Testis (tissue), 5 donors: ENCODE measurements at places on chromosomes 3 and 15. TPM values are rescaled to one million over a fixed set of nuclear protein-coding genes. Genes with fewer than 3 reads are reported as not detected.

GRCh38 chr3:142151828-142152227 is 2.5 kb upstream of the TFDP2 start:
- H3K4me3 ChIP-seq = no peak overlapping the region
- no peak for DNase-seq
- no peaks in the 10 kb centered on the region for H3K36me3 ChIP-seq
- no peaks in the 10 kb centered on the region for H3K27me3 ChIP-seq
- no peaks in the 10 kb centered on the region for H3K4me1 ChIP-seq

DNA sequence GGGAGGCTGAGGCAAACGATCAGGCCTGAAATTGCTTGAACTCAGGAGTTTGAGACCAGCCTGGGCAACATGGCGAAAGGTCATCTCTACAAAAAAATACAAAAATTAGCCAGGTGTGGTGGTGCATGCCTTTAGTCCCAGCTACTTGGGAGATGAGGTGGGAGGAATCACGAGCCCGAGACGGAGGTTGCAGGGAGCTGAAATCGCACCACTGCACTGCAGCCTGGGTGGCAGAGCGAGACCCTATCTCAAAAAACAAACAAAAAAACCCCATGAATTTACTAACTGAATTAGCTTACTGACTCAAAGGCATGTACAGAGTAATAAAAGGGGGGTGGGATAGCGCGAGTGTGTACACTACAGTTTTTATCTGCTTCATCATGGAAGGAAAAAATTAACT is 19.3 kb downstream of the ARF4 start:
- H3K27me3 ChIP-seq = no peaks in the 10 kb centered on the region
- H3K36me3 ChIP-seq = no peaks in the 10 kb centered on the region
- H3K4me1 ChIP-seq = peaks cover 11% of the 10 kb centered on the region
- DNase-seq = no peak
- H3K27ac ChIP-seq = no peak overlapping the region

- DNase-seq = no peak
- no peaks in the 10 kb centered on the region for H3K36me3 ChIP-seq
- H3K4me1 ChIP-seq = peaks cover 9% of the 10 kb centered on the region
- H3K27me3 ChIP-seq = no peaks in the 10 kb centered on the region
Measured at GRCh38 chr3:197028728-197029510, 698 bp downstream of the MELTF start.

DNA sequence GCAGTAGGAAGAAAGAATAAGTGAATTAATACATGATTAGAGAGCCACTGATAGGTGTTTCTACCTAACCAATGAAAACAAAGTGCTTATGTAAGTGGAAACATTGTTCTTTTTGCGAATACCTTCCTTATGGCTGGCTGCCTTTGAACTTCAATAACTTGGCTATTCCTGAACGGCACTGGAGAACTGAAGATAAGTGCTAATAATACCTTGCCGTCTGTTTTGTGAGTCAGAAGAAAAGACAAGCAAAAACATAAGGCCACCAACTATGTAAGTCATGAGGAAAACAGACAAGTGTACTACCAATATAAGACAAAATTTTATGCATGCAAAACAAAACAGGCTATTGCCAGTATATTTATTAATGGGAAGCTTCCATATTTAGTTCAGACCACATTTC is 160.6 kb downstream of the SUCLG2 start:
- H3K36me3 ChIP-seq = no peaks in the 10 kb centered on the region
- no peaks in the 10 kb centered on the region for H3K4me1 ChIP-seq
- no peak overlapping the region for H3K27ac ChIP-seq
- no peak overlapping the region for H3K4me3 ChIP-seq
- no peaks in the 10 kb centered on the region for H3K27me3 ChIP-seq

DNA sequence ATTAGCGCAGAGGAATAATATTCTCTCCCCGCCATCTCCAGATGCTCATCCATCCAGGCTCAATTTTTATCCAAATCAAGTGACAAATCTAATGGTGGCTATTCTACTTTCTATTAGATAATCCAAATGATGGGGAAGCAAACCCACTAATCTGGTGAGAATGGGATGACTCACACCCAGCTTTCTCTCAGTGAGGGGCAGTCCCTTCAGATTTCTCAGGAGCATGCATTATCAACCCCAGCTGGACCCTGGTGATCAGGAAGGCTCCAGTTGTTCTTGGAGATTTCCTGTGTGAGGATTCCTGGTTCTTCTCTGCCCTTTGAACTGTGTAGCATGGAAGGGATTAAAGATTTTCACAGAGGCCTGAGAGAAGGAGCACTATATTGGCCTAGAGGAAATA is 358.0 kb downstream of the WDR72 start:
- no peaks in the 10 kb centered on the region for H3K4me1 ChIP-seq
- no peaks in the 10 kb centered on the region for H3K27me3 ChIP-seq
- no peaks in the 10 kb centered on the region for H3K36me3 ChIP-seq

The UNC13C gene
- 8.8 TPM for total RNA-seq

The AGBL1 gene
- 0.94 TPM for total RNA-seq
